Activated T-cell treated with anti-CD3 and anti-CD28 coated beads for 48 hours (primary cell): ENCODE measurements at places on chromosomes 3 and 15.

DNA sequence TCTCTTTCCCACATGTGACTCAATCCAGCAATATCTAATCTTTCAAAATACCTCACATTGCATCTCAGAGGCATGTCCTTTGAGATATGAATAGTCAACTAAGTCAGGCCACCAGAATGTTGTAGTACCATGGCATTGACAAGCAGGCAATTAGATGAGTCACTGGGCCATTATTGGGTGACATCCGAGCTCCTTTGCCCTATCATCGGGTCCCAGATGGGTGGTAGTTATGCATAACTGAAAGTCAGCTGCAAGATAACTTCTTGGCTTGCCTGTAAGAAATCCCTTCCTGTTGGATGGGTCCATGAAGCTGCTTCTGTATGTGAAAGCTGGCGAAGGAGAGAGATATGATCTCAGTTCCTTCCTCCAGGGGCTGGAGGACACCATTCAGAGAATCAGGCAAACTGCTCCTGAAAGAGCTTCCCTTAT lies 32.8 kb downstream of the ARRDC4 start:
- no peak for DNase-seq

DNA sequence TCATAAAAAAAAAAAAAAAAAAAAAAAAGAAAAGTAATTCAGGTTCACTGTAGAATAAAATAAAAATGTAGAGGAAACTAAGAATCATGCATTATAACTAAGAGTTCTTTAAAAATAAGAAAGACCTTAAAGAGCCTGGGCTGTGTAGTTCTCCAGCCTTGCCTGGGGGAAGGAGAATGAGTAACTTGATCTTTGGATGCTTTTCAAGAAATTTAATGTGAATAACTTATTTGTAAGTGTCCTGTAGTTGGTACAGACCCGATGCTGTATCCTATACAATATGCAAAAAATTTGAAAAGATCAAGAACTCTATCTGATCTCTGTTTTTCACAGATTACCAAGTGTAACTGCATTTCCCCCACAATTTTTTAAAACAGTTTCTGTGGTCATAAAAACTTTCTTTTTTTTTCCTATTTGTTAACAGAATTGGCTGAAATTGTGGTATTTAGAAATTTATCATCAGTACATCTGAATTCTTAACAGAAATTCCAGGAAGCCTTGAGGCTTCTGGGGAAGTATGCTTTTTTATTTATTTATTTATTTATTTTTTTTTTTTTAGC lies 195.3 kb downstream of the THRB start:
- DNase-seq: no peak

DNA sequence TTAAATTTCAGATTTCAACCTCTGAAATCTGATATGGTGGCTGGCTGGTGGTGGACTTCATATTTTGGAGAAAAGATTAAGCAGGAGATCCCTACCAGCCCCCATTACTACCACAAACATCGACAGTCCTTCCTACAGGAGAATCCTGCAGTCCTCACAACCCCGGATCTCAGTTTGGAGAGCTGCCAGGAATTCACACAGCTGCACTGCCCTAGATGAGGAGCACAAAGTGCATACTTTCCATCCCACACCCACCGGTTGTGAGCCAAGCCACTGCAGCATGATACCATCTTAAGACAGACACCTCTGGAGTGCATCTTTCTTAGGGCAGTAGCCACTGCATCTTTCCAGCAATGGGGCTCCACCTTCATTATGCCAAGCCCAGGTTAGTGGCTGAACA lies 185.5 kb upstream of the GPR149 start:
- no peak for DNase-seq

GRCh38 chr3:48856469-48856868 lies 8.8 kb upstream of the PRKAR2A start:
- DNase-seq: no peak

- DNase-seq: no peak
Observed at GRCh38 chr3:31404871-31405270, 127.9 kb upstream of the STT3B start.

DNA sequence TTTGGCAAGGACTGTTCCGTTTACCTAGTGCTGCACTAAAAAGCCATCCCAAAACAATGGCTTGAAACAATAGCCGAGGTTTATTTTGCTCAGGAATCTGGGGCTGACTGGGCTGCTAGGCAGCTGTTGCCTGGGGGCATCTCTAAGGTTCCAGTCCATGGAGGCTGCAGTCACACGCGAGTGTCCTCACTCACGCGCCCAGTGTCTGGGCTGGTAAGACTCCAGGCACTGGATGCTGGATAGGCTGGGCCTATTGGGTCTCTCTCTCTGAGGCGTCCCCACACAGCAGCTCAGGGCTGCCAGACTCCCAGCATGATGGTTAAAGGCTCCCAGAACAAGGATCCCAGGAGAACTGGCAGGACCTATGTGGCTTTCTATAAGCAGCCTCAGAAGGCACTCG lies 34.2 kb downstream of the ALS2CL start:
- no peak for DNase-seq

- DNase-seq: no peak
Observed at GRCh38 chr15:78177447-78177873, 28.3 kb downstream of the IDH3A start.

DNA sequence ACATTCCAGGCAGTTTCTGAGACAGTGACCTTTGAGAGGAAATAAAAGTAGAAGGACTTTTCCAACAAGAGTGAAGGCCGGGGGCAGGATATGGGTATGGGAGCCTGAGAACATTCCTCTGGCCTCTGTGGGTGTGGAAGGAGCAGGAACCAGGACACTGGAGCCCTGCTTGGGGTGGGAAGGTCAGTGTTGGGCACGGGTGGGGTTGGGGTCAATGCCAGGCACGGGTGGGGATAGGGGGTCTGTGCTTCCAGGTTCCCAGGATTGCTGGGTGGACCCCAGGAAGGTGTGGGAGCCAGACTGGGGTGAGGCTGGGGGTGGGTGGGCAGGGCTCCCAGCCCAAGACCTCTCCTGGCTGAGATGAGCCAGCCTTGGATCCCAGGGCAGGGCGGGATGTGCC lies 163.5 kb downstream of the NSMCE3 start:
- DNase-seq: no peak

- DNase-seq: no peak
Observed at GRCh38 chr3:120780977-120781376, 38.4 kb downstream of the GTF2E1 start.

DNA sequence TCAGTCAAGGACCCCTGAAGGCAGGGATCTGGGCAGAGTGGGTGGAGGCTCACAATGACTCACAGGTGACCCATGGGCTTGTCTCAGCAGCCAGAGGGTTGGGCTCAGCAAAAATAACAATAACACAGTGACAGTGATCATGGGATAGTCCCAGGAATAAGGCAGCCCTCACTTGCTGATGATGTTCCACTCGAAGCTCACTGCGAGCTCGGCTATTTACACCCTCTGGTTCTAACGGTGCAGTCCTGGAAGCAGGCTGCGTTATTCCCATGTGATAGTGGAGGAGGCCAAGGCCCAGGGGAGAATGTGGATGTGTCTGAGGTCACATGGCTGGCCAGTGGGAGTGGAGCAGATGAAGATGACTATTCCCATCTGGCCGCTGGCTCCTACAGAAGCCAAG lies 16.2 kb downstream of the CCDC33 start:
- no peak for DNase-seq

DNA sequence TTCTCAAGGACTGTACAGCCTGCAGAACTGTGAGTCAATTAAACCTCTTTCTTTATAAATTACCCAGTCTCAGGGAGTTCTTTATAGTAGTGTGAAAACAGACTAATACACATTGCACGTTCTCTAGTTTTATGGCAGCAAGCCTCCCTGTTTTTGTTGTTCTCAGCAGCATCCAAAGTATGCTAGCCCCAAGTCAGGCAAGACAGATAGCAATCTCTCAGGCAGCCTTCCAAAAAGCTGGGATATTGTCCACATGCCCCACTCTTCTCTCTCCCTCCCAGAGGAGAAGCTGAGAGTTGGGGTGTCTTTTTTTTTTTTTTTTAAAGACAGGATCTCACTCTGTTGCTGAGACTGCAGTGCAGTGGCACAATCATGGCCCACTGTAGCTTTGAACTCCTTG lies 130.6 kb downstream of the ISL2 start:
- DNase-seq: no peak

DNA sequence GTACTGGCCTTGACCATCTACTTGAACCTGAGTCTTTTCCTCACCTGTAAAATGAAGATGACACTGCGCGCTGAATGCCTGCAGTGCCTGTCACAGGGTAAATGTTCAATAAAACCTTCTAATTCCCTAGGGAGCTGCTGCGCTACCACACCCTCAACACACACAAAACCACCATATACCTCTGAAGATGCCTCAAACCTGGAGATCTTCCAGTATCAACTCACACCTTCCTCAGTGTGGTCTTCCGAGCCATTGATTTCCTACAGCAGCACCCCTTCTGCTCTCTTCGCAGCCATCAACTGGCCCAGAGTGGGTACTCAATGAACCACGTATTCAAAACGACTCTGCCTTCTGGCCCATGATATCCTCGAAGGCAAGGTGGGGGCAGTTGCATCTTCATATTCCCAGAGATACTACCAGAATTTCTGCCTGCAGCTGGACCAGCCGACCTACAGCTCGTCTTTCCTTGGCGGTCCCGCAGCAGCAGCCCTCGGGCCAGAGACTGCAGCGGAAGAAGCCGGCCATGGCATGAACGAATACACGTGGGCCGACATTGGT lies 695 bp downstream of the RPL32 start:
- no peak for DNase-seq

DNA sequence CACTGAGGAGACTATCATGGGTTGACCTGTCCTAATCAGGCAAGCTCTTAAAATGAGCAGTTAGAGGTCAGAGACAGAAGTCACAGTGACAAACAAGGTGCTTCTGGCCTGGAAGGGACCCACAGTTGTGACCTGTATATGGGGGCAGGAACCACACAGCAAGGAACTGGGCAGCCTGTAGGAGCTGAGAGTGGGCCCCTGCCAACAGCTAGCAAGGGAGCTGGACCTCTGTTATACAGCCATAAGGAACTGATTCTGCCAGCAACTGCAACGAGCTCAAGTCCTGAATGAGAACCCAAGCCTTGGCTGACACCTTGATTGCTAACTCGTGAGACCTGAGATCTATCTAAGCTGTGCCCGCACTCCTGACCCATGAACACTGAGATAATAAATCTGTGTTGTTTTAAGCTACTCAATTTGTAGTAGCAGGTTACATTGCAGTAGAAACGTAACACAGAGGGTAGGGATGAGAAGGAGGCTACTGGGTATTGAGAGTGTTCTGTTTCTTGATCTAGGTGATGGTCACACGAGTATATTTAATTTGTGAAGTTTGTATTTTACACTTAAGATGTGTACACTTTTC lies 44.5 kb upstream of the MAGI1 start:
- DNase-seq: no peak

GRCh38 chr3:38843898-38844297 lies 27.9 kb upstream of the SCN10A start:
- DNase-seq: no peak

DNA sequence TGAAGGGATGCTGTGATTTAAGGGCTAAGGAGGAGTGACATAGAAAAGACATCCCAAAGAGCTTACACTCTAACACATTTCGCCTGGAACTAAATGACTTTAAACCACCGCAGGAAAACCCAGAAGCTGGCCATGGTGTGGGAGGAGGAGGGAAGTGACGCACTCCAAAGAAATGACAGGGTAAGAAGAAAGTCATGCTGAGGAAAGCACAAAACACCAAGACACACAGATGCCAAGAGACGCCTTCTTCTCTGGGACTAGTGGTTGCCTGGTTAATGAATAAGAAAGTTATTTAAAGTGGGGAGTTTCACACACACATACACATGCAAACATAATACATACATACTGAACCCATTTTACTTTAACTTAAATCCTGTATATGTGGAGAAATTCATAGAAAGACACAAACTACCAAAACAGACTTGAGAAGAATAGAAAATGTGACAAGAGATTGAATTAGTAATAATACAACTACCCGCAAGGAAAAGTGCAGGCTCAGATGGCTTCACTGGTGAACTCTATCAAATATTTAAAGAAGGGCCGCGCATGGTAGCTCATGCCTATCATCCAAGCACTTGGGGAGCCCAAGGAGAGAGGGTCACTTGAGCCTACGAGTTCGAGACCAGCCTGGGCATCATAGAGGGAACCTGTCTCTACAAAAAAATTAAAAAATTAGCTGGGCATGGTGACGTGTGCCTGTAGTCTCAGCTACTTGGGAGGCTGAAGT lies 125.5 kb downstream of the NSMCE3 start:
- no peak for DNase-seq

- no peak for DNase-seq
Observed at GRCh38 chr15:64530472-64530871, 70.1 kb downstream of the ZNF609 start.

- no peak for DNase-seq
Observed at GRCh38 chr15:60091157-60091556, 87.0 kb downstream of the FOXB1 start.

GRCh38 chr15:42206406-42206805 lies 1.7 kb downstream of the VPS39 start:
- DNase-seq: no peak

GRCh38 chr3:23438657-23439056 lies 235.5 kb downstream of the UBE2E2 start:
- DNase-seq: no peak

DNA sequence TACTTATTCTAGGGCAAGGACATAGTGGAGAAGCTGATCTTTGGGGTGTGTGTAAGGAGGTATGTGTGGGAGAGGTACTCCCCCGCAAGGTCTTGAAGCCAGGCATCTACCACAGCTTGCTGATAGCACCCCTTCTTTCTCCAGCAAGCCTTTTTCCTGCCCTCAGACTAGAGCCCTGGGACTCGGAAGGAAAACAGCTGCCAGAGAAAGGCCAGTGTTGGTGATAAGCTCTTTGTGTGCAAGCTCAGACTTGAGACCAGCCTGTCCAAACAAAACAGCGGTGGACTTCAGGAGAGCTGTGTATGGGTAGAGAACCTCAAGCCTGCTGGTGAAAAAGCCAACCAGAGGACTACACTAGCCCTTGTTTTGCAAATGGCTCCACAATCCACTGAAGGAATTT lies 1028.6 kb downstream of the MCTP2 start:
- no peak for DNase-seq

- DNase-seq: no peak
Observed at GRCh38 chr3:57655727-57656126, 37.1 kb downstream of the DENND6A start.

- no peak for DNase-seq
Observed at GRCh38 chr3:143358793-143359491, 239.4 kb downstream of the CHST2 start.

- DNase-seq: no peak
Observed at GRCh38 chr3:138114431-138114918, 933 bp downstream of the DZIP1L start.
